Hematopoietic multipotent progenitor cell treated with erythropoietin and hydrocortisone succinate and interleukin-3 and kit ligand, for 8 days (in vitro differentiated cells): ENCODE measurements at places on chromosomes 2 and 18.

DNA sequence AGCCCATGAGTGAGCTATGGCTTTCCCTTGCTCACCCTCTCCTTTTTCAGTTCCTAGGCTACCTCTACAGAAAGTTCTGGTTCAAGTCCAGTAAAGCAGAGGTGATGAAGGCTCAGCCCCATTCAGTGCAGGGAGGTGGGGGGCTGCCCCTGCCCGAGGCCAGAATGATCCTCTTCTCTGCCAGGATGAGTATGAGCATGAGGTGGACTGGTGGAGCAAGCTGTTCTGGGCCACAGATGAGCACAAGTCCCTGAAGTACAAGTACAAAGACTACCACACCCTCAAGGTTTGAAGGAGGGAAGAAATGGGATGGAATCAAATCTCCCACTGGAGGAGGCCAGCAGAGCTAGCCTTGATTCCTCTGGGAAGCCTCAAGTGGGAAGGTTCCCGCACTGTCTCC, 42.4 kb downstream of the LMAN2L start:
- DNase-seq, result no peak

DNA sequence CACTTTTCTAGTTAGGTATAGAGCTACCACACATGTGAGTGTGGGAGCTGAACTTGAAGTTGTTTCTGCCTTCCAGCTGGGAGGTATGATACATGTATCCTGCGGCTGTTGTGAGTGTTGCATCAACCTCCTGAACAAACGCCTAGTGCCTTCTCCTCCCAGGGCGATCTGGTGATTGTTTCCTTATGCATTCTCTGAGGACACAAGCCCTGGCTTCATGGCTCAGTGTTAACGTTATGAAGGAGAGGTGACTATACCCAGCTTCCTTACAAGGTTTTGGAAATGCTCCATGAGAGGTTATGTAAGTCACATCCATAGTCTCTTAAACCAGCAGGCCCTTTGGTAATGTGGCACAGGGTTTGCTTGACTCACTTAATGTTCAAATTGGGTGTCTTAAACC, 64.9 kb downstream of the SPRED2 start:
- no peak for DNase-seq

DNA sequence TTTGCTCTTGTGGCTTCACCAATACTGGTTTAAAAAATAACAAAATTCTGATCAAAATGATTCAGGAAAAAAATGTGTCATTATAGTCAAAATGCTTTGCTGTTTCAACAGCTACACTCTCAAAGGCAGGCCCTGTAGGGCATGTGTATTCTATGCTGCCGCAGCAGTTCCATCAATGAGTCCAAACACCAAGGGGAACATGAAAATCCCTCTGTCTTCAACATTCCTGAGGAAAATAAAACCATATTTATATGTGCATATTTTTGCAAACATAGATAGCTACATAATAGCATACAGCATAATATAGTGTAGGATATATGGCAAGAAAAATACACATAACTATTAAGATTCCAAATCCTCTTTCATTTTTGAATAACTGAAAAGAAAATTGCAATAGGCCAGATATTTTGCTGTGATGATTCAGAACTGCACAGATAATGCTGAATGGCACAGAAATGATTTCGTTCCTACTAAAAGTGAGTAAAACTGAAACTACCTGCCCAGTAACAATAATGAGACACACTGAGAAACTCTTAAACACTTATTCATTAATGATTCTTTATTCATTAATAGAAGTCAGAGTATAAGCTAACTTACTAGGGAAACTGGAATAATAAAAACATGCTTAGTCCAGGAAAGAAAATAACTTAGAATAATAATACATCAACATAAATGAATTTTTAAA, 343.8 kb downstream of the SUCLG1 start:
- DNase-seq, result no peak

DNA sequence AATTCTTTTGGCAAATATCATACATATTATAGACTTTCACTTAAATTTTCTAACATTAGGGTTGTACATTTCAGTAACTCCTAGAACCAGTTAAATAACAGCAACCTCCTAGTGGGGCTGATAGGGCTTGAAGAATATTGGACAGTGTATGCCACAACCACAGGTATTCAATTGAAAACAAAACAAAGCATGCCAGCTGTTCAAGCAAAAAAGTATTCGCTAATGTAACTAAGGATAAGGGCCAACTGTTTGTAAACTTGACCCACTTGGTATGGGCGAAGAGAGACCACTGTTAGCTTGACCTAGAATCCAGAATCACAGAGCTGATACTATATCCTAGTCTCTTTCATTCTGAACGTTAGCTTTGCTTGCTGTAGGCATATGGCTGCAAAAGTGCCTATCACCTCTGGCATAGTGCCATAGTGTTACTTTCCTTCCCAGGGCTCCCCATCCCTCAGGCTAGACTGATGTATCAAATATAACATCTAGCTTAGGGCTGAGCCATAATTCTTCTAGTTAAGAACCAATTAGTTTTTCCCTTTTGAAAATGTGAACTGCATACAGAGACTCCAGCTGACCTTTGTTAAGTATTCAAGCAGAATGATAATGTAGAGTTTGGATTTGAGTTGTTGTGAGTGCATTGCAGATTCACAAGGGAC, 458.8 kb upstream of the NRXN1 start:
- DNase-seq, result no peak

- DNase-seq, result no peak
Observed at GRCh38 chr2:222398446-222398885, 25.9 kb upstream of the SGPP2 start.

GRCh38 chr2:14633461-14634181, 1.1 kb downstream of the LRATD1 start:
- no peak for DNase-seq

- DNase-seq, result no peak
Observed at GRCh38 chr2:136357007-136357380, 239.0 kb upstream of the CXCR4 start.

DNA sequence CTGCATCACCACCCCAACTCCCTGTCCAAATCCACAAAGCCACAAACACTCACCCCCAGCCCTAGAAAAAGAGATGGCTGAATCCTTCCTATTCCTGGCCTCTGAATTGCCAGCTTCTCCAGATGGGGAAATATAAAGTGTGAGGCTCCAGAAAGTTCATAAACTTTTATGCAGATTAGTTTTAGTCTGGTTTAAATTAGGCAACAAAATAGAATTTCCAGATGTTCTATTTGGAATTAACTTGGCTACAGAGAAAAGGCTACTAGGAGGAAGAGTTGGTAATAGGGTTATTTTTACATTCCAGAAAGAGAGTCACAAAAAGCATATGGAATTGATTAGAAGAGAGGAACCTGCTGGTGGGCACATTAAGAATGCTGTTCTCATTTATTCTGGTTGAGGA, 56.0 kb downstream of the EN1 start:
- DNase-seq, result no peak

DNA sequence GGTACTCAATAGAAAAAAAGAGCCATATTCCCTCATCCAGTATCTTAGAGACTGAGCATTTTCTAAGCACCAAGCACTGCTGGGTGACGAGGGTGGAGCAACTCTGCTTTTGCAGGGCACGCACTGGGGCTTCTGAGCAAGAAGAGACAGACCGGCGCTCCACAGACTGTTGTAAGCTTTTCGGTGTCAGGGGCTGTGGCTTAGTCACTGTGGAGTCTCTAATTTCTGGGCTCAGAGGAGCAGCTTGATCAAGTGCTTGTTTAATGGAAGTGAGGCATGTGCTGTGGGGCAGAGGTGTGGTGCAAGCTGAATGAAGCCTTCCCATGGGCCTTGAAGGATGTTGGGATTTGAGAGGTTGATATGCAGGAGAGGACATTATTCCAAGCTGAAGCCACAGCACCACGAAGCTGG, 227.1 kb downstream of the MYCN start:
- DNase-seq, result no peak

DNA sequence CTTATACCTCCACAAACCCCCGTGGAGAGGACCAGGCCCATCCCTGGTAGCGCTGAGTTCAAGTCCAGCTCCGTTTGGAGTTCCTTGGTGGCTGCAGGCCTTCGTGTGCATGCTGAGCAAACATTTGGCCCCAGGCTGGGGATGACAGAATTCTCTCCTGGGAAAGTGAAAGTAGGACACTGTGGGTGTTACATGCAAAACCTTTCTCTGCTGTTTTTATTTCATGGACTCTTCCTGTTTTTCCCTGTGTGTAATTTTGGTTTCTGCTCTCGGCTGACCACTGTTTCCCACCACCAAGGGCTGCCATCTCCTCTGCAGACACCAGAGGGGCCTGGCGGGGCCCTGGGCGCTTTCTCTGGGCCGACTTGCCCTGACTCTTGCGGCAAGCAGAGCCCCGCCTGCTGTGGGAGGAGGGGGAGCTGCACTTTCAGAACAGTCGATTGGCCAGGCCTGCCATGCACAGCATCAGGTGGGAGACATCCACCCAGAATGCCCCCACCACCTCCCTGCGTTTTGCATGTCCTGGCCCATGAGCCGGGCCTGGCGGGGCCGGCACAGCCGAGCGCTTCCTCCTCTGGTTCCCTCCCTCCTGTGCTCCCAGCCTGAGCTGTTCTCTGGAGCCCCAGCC, 102.4 kb downstream of the CABLES1 start:
- peak; percentile 20 for DNase-seq

- no peak for DNase-seq
Observed at GRCh38 chr2:239246723-239247122, 154.1 kb downstream of the HDAC4 start.

DNA sequence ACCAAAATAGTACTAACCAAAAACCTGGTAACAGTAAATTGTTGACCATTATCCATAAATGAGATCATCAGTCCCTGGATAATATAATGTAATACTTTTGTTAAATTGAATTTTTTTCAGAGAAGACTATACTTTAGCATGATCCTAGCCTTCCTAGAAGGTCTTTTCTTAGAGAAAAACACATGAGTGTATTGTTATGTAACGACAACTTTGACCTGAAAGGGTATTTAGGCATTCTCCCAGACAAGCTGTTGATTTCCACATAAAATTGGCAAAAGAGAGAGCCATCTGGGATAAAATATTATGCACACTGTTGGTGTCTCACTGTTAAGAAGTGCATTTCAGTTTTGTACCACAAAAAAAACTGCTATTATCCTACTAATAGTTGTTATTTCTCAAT, 120.0 kb upstream of the MAPRE2 start:
- DNase-seq, result no peak

DNA sequence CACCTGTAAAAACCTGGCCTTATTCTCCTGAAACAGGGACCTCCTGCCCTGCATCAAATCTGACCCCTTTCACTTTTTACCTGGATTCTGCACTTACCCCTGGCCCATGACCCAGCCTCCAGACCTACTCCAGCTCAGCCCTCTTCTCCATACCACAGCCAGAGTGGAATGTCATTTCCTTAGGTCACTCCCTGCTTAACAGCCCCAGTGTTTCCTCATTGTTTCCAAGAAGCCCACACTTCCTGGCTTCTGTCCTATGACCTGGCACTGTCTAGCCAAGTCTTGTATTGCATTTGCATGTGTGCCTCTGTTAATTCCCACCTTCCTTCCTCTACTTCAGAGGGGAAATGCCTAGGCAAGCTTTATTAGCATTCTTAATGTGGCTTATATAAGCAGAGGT, 51.4 kb upstream of the TRIB2 start:
- no peak for DNase-seq

GRCh38 chr2:126799301-126799700, 99.4 kb upstream of the TEX51 start:
- no peak for DNase-seq

DNA sequence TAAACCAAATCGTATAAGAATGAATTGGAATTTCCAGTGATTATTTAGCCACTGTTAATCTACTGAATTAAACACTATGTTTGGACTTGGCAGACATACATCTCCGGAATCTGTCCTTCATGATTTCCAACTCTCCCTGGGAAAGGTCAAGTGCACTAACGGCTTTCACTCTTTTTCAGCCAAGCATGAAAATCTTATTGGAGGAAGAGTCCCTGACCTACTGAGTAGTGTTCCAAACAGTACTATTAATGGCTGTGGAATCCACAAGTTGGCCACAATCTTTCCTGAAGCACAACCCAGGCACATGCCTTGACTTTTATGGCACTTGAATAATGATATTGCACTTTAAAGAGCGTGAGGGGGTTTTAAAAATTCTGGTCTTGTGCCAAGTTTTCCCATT, 318.9 kb upstream of the RND3 start:
- no peak for DNase-seq

DNA sequence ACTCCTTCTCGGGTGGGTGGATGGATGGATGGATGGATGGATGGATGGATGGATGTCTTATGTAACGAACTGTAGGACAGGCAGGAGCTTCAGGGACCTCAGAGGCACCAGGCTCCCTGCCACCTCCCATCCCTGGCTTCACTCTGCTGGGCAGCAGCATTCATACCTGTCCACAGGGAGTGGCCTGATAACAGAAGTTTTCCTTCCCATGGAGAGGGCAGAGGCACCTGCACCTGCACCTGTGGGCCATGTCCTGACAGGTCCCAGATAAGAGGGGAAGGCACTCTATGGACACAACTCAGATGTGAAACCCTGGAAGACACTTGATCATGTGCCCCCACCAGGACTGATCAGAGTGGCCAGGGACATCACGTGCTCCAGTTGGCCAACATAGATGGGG, 142.3 kb downstream of the GBX2 start:
- DNase-seq, result no peak

GRCh38 chr2:73089270-73090030, 17.9 kb upstream of the SFXN5 start:
- no peak for DNase-seq

GRCh38 chr2:233453111-233453915, 99.0 kb downstream of the DGKD start:
- no peak for DNase-seq

DNA sequence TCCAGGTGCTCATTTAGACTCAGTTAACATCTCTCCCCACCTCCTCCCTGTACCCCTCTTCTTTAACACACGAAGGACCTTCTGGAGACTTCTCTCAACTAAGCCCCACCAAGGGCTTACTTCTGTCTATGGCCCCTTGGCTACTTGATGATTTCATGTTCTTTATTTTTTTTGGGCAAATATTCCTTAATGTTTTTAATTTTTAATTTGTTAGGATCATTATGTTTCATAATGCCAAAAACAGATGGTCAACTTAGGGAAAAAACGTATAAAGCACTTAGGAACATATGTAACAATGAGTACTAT, 25.9 kb downstream of the IL37 start:
- DNase-seq, result no peak

GRCh38 chr2:71863396-71863795, 284.3 kb downstream of the CYP26B1 start:
- no peak for DNase-seq

GRCh38 chr2:112996635-112997034, 8.6 kb upstream of the IL36A start:
- no peak for DNase-seq
